ENCODE measurements at places on chromosomes 16 and 17.

DNA sequence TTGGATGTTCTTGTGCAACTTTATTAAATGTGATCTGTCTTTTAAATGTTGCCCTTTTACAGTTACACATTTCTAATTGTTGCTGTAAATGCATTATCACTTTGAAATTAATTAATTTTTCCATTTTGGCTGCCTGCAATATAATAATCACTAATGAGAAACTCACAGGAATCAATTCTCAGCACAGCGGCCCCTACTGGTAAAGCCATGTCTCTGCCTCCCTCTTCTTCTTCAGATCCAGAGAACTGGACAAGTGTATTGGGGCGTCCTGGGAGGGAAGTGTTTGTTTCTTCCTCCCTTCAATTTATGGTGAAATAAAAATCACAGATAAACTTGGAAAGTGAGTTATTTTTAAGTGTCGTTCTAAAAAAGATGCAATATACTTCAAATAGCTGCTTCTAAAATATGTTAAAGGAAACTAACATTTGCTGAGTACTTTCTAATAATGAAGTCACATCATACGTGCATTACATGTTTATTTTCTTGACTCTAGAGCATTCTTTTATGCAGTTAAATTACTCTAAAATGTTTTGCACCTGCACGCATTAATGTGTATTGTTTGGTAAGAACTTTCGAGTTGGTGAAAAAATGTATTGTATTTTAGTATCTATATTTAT, 338.0 kb downstream of the WWOX start:
- DNase-seq, result peak; percentile 50

- DNase-seq, result peak; percentile 26
Observed at GRCh38 chr17:80017226-80018010, 18.3 kb downstream of the TBC1D16 start.

DNA sequence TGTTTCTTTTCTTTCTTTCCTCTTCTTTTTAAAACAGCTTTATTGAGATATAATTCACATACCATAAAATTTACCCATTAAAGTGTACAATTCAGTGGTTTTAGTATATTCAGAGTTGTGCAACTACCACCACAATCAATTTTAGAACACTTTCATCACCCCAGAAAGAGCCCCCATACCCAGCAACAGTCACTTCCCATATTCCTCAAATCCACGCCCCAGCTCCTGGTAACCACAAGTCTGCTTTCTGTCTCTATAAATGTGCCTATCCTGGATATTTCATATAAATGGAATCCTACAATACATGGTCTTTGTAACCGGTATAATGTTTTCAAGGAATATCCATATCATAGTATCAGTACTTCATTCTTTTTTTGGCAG, 19.4 kb downstream of the RARA start:
- no peak for DNase-seq

DNA sequence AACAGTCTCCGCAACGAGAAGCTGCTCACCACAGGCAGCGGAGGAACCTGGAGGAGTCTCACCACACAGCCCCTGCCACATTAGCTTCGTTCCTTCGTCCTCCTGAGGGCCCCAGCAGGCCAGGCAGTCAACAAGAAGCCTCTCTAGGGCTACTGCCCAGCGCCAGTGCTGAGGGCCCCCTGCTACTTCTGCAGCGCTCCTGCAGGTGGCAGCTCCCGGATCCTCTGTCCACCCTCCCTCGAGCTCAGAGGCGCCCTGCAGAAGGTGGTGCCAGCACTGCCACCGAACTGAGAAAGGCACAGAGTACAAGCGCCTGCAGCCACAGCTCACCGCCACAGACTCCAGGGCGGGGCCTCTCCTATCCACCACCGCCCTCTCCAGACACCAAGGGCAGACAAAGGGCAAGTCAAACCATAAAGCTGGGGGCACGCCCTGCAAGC, 27.3 kb downstream of the KDM8 start:
- DNase-seq, result no peak

DNA sequence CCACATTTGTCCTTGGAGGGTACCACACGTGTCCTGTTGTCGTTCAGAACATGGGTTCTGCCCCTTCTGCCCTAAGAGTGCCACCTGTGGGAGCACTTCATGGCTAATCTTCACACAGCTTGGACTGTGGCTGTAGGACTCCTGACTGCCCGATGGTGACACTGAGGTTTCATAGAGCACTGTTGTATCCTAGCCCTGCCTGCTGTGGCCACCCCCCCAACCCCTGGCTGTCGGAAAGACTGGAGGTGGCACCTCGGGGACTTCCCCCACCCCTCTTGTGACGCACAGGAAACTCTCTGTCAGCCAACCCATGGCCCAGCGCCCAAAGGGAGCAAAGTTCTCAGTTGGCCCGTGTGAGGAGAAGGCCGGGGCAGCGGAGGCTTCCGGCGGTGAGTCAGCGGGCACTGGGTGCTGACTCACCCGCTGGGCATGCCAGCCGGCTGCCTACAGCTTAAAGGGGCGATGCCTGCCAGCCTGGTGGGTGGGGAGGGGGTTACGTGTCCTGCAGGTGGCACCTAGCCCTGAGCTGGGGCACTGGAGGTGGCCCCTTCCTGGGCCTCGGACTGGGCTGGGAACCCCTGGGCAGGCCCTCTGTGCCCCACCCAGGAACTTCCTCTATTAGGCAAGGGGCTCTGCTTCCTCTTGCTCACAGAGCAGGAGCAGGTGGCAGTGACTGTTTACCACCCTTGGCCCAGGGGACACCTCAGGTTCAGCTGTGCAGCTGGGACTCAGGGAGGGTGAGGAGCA, 3.4 kb downstream of the MAP2K3 start:
- DNase-seq, result peak; percentile 43

DNA sequence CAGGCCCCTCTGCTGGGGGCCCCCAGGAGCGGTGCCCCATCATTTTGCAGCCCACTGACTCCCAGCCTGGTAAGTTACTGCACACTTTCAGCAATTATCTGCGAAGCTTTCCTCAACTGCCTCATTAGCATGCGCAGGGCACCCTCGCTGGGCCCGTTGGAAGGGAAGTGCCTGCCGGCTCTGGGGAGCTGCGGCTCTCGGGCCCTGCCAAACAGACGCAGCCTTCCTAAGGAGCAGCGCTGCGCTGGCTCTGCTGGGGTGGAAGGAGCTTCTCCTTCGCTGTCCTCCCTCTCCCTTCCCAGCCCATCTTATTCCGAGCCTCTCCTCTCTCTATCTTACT, 71.0 kb downstream of the RBBP6 start:
- DNase-seq, result no peak

GRCh38 chr16:73847090-73847489, 449.5 kb upstream of the PSMD7 start:
- DNase-seq, result no peak

- DNase-seq, result no peak
Observed at GRCh38 chr16:8552487-8553221, 37.7 kb downstream of the TMEM114 start.

- DNase-seq, result no peak
Observed at GRCh38 chr17:28741358-28742349, 2.2 kb upstream of the TRAF4 start.

DNA sequence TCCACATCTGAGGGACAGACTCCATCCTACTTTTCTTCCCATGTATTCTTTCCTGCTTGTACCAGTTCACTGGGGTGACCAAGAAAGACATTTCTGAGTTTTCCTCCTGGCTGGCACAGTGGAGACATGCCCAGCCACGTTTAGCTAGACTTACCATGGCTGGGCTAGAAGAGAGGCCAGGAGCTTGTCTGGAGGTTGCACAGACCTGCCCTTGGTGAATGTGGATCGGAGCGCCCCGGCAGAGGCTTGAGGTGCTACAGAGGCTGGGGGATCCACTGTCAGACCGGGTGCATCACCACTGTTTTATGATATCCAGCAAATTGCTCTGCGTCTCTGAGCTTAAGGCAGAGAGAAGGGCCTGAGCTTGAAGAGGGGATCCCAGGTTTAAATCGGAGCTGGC, 3.5 kb downstream of the IL4R start:
- DNase-seq, result no peak

- no peak for DNase-seq
Observed at GRCh38 chr17:42872251-42872965, 21.4 kb downstream of the AOC3 start.

DNA sequence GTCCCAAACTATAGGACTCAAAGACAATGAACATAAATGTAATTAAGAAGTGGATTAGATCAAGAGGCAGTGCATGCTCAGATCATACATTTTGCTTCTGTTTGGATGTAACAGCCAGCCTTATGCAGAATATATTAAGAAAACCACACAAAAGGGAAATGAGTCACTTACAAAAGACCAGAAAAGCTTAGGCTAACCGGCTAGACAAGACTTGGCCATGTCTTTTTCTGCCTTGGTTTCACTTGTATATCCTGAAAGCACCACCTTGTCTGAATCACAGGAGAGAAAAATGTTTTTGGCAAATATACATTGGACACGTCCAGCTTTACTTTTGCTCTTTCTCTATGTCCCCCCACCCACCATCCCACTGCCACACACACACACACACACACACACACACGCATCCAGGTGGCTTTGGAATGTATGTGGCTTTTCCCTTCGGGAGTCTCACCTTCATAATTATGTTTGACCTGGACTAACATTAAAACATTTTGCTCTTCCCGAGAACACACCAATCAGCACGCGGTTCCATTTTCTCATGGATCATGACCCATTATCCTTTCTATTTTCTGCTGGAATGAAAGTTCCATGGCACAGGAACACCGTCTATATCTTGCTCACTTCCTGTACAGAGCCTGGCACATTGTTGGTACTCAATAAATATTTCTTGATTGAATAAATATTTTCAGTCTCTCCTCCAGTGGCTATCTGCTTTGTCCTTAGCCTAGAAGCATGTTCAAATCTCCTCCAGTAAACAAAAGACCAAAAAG, 64.6 kb downstream of the CDK5R1 start:
- DNase-seq, result no peak

DNA sequence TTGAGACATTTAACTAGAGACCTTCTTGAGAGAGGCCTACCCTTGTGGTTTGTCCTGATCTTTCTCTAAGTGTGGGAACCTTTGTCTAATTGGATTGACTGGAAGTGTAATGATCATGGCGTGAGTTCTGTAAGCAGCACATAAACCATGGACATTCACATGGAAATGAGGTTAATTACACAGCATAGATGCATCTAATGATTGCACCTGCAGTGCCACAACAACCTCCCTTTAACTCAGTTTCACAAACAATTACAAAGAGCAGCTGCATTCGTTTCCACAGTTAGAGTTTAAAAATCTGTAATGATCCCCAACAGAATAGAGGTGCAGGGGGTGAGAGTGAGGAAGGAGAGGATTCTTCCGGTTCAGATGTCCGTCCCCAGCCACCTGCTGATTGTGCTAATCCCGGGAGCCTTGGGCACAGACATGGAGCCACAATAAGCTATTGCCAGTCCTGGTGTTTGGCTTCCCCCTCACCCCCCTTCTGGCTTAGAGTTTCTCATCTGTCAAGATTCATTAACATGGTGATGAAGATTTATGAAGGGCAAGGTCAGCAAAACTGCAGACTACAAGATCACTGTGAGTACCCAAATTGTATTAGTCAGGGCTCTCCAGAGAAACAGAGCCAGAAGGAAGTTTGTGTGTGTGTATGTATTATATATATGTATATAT, 659.2 kb upstream of the SOX9 start:
- DNase-seq, result no peak

GRCh38 chr17:27622986-27623385, 8.0 kb upstream of the LGALS9 start:
- no peak for DNase-seq

- no peak for DNase-seq
Observed at GRCh38 chr16:69240331-69240730, 53.4 kb downstream of the SNTB2 start.

- no peak for DNase-seq
Observed at GRCh38 chr16:31001507-31002249, 8.8 kb downstream of the STX1B start.

DNA sequence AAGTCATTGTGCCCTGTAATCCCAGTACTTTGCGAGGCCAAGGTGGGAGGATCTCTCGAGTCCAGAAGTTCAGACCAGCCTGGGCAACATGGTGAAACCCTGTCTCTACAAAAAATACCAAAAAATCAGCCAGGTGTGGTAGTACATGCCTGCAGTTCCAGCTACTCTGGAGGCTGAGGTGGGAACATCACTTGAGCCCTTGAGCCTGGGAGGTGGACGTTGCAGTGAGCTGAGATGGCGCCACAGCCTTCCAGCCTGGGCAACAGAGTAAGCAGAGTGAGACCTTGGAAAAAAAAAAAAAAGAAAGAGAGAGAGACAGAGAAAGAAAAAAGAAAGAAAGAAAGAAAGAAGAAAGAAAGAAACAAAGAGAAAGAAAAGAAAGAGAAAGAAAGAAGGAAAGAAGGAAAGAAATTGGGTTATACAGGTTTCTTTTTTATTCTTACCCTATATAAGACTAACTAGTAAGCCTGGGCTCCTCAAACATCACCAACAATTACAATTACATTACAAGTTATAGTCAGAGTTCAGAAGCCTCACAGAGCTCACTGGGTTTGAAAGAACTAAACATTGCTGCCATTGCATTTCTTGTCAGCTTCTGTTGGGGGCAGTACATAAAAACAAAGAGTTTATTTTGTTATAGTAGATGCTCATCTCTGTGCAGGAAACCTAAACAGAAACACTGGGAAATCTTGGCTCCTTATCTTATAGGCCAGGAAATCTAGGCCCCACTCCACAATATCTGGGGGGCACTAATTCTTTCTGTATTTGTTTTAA, 6.7 kb upstream of the ABCA9 start:
- DNase-seq, result no peak

- DNase-seq, result no peak
Observed at GRCh38 chr17:40056379-40057015, 2.3 kb upstream of the MED24 start.

DNA sequence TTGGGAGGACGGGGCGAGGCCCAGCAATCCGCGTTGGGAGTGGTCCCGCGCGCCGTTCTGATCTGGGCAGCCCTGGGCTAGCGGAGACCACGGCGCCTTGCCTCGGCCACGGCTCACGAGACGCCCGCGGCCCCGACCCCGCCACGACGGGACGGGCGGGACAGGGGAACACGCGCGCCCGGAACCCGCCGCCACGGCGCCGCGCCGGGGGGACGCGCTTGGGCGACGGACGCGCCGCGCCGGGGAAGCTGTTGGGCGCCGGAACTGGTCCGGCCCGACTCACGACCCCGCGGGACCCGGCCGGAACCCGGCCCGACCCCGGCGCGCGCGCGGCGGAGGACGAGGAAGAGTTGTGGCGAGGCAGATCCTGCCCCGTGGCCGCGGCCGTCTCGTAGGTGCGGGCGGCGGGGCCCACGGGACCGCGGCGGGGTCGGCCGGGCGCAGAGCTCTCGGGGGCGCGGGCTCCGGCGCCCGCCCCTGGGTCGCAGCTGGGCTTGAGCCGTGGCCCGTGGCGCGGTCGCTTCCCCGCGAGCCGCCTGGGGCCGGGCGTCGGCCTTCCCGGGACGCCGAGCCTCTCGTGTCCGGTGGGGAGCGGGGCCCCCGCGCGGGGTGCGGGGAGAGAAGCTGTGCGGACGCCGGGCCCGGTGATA, at the start of gene ACSF3:
Gene ACSF3, plus strand, starts transcription at position 251 of the 650 bp plus-strand sequence. CDS start 6,830 bp downstream, outside the sequence.
- DNase-seq, result peak; percentile 95

DNA sequence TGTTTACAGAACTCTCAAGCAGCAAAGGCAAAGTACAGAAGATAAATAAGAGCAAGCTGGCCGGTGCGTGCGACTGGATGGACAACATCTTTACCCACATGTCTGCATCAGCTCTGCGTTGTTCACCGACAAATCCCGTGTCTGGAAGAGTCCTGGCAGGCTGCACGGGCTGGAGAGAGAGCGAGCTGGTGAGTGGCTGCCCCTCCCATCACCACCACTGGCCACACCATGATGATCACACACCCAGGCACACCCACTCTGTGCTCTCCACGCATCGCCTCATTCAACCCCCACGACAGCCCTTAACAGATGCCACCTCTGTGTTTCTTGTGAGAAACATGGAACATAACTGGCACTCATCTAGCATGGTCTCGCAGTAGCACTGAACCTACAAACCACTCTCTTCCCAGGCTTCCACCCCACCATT, 59.2 kb downstream of the ANKRD11 start:
- no peak for DNase-seq

Measured in SK-N-SH (cell line).